Activated naive CD8-positive, alpha-beta T cell treated with anti-CD3 and anti-CD28 coated beads for 36 hours (primary cell): ENCODE measurements at places on chromosomes 11 and 22. TPM values are rescaled to one million over a fixed set of nuclear protein-coding genes. Genes with fewer than 3 reads are reported as not detected.

GRCh38 chr11:95788921-95789505 is 569 bp downstream of the FAM76B start:
- H3K36me3 ChIP-seq, result peaks cover 47% of the 10 kb centered on the region
- H3K27me3 ChIP-seq, result no peaks in the 10 kb centered on the region
- peak; percentile 26 for DNase-seq
- peak overlapping the region; percentile 87 for H3K27ac ChIP-seq

GRCh38 chr22:45518580-45518991 is 15.9 kb downstream of the FBLN1 start:
- peaks cover 6% of the 10 kb centered on the region for H3K27me3 ChIP-seq
- no peak overlapping the region for H3K4me3 ChIP-seq
- DNase-seq, result no peak
- no peak overlapping the region for H3K27ac ChIP-seq

DNA sequence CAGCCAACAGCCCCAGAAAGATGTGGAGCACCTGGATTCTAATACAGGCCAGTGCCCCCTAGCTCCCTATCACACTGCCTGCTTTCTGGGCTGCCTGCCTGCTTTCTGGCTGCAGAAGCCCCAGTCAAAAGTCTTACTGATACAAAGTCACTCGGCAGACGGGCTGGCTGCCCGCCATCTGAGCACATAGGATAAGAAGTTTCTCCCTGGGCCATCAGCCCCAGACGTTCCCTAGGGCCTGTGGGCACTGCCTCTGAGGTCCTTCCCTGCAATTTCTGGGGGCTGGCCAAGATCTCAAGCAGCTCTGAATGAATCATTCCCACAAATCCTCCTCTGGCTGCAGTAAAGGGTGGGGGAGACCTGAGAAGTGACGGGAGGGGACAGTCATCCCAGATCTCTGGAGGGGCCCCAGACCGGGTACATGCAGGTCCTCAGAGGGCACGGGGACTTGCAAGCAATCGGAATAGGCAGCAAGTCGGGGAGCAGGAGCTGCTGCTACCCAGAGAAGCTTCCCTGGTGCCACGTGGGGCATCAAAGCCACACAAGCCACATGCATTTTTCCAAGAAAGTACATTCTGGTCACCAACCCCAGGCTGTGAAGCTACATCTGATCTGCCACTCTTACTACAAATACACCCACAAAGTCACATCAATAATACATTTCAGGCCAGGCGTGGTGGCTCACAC is 4.7 kb downstream of the TPST2 start:
- H3K36me3 ChIP-seq, result peaks cover 38% of the 10 kb centered on the region
- H3K4me3 ChIP-seq, result peak overlapping the region; percentile 8
- peak overlapping the region; percentile 75 for H3K27ac ChIP-seq
- peaks cover 66% of the 10 kb centered on the region for H3K4me1 ChIP-seq
- peak; percentile 22 for DNase-seq

DNA sequence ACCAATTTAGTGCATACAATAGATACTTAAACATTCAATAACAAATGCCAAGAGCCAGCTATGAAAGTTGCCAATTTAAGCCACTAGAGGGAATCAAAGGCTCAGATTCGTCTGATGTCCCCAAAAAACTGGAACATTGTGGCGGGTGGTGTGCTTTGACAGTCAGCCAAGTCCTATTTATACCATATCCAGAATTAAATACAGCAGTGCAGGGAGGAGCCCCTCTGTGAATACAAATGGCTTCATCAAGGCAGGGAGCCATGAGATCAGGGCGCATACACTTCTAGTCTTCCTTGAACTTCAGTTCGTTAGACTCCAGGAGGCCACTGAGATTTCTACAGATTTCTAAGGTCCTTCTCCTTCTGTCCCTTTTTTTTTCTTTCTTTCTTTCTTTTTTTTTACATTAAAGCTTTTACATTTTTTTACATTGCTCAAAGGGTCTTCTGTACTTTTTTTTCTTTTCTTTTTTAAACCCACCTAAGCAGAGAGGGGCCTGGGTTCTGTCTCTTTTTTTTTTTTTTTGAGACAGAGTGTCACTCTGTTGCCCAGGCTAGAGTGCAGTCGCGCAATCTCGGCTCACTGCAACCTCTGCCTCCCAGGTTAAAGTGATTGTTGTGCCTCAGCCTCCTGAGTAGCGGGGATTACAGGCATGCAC is 41.5 kb upstream of the HSPA8 start:
- H3K36me3 ChIP-seq, result no peaks in the 10 kb centered on the region
- peak; percentile 10 for DNase-seq
- no peak overlapping the region for H3K27ac ChIP-seq

The MAPK1 gene
- total RNA-seq, result 106 TPM
